HepG2 (cell line): ENCODE measurements at places on chromosomes 12 and 14. TPM values are rescaled to one million over a fixed set of nuclear protein-coding genes. Genes with fewer than 3 reads are reported as not detected.
A peak's percentile ranks its signal among the peaks of the same experiment; 100 is the strongest.

Gene KRT4
- not detected in 2 replicates for total RNA-seq

Gene PLCZ1
- total RNA-seq, result not detected in 2 replicates

Gene PRPH
- not detected in 2 replicates for total RNA-seq

DNA sequence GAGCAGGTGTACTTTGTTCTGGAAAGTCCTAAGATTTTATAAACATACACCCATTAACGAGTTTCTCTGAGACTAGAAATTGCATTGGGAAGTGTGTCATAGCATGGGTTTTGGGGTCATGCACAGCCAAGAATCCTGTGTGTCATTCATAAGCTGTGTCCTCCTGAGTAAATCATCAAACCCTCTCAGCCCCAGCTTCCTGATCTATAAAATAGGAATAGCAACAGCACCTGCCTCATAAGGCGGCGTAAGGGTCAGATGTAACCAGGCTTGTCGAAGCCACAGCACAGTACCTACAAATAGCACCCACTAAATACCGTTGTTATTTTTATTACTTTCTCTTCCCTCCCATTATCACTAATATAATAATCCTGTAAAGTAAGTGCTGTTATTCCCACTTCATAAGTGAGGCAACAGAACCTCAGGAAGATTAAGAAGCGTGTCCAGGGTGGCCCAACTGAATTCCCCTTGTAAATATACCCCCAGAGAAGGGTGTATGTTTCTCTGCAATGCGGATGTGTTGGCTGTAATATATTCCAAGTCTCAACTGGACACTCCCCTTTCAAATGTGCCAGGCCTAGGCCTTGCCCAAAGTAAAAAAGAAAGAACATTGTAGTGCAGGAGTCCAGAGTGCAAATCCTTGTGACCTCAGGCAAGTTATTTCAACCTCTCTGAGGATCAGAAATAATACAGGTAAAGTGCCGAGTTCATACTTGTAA lies 188.3 kb upstream of the BCL2L14 start:
- no peak for DNase-seq

GRCh38 chr14:103541709-103542604 lies 13.0 kb downstream of the TRMT61A start:
- no peak for DNase-seq

DNA sequence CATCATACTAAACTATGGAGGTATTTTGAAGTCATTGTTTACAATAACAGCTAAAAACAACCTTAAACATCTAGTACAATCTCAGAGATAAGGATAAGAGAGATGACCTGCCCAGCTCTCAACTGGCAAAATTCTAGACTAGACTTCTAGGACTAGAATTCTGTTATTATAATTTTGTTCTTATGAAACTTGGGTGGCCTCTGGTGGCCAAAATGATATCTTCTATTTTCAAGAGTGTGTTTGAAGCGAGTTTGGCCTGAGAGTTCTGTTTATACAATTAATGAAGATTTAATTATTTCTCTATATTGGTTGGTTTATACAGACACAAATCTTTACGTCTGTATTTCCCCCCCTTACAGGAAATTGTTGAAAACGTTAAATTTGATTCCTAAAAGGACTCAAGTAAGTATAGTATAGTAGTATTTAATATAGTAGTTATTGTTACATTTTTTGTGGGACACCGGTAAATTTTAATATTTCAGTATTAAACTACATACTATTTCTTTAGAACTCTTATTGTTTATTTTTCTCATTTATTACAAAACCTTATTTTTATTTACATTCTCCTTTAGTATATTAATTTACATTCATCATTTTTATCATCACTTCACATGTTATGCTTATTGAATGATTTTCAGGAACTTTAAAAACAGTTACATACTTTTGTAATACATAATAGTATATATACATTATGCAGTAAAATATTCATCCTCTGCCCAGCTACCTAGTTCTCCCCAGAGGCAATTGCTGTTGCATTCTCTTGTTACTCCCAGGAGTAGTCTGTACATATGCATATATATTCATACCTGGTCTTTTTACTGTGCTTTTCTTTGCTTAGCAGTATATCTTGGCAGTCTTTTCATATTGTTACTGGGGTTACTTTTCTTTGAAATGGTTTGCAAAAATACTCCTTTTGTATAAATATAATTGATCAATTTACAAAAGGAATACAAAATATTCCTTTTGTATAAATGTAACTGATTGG lies 6.6 kb downstream of the PPHLN1 start:
- peak; percentile 34 for DNase-seq

DNA sequence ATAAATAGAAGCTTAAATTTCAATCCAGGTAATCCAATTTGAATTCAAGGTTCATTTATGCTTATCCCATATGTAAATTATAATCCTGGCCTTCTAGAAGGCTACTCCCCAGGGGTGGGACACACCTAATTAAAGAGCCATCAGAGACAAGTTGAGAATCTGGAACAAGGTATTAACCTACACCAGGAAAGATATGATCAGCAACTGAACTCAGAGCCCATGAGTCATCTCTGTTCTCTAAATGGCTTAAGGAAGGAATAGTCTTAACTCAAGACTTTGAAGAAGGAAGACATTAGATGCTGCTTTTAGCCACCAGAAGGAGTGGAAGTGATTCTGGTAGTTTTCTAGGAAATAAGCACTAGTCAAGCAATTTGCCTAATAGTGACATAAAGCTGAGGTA lies 88.0 kb downstream of the KIF21A start:
- no peak for DNase-seq

DNA sequence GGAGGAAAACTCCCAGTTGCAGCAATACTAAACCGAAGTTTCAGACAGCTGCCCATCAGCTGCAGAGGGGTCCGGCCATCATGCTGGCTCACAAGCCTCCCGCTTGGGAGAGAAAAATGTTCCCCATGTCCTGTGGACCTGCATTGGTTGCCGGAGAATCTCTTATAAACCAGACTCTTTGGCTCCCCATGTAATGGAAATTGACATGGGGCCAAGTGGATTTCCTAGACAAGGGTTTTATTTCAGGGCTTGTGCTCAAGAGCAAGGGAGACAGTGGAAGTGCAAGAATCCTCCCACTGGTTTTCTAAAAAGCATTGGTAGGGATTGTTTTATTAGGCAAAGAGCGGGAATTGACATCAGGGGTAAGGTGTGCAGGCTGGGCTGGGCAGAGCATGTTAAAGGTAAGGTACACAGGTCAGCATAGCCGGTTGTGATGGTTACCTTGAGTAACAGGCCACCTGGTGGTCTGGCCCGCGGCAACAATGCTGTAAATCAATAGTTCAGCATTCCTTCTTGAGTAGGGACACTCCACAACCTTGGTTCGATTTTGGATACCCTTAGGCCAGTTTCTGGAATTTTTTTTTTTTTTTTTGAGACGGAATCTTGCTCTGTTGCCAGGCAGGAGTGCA lies 135.4 kb downstream of the UNC79 start:
- DNase-seq, result no peak
